ENCODE measurements at places on chromosomes 4 and X.

- no peak for DNase-seq
Measured at GRCh38 chrX:69496183-69496582, 7.9 kb upstream of the NALF2 start.

GRCh38 chr4:2805712-2806389 lies 13.0 kb downstream of the SH3BP2 start:
- DNase-seq = no peak

GRCh38 chr4:110236324-110236723 lies 37.9 kb upstream of the ELOVL6 start:
- no peak for DNase-seq

DNA sequence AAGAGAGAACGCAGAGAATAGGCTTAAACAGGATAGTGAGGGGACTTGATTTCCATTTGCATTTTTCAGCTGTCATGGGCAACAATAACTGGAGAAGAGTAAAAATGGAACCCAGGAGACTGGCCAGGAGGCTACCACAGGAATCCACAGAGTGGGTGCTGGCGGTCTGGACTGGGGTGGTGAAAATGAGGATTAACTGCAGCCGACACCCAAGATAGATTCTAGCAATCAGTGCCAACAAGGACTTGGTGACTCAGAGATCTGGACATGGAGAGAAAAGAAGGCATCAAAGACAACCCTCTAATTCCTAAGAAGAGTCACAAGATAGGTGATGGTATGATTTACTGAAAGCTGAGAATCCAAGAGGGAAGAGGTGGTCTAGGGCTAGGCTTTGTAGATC lies 102.8 kb downstream of the ATP8A1 start:
- DNase-seq = no peak

DNA sequence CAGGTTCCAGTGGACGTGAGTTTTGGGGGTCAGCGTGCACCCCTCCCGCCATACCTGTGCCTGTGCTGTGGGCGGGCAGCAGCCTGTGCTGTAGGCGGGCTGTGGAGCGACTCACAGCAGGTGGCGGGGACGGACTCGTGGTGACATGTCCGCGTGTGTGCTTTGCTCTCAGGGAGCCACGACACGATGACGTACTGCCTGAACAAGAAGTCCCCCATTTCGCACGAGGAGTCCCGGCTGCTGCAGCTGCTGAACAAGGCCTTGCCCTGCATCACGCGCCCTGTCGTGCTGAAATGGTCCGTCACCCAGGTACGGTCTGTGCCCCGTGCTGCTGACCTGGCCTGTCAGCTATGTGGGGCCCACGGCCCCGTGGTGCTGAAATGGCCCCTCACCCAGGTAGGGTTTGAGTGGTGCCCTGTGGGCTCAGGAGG lies 7.4 kb downstream of the PLCXD1 start:
- no peak for DNase-seq

DNA sequence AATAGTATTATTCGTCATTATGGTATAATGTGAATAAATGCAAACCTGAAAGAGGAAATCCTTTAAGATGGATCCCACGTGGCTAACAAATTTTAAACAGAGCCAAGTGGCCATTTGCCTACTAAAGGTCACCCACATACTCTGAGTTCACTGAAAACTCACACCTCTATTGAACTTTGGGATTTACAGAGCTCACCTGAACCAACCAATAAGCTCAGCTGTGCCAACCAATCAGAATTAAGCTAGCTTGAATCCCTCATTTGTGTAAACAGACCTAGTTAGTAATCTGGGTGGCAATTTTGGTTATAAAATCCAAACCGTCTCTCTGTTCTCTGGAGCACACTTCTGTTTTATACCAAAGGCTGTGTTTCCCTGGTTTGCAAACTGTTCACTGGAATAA lies 5.4 kb upstream of the NUDT9 start:
- DNase-seq = no peak

DNA sequence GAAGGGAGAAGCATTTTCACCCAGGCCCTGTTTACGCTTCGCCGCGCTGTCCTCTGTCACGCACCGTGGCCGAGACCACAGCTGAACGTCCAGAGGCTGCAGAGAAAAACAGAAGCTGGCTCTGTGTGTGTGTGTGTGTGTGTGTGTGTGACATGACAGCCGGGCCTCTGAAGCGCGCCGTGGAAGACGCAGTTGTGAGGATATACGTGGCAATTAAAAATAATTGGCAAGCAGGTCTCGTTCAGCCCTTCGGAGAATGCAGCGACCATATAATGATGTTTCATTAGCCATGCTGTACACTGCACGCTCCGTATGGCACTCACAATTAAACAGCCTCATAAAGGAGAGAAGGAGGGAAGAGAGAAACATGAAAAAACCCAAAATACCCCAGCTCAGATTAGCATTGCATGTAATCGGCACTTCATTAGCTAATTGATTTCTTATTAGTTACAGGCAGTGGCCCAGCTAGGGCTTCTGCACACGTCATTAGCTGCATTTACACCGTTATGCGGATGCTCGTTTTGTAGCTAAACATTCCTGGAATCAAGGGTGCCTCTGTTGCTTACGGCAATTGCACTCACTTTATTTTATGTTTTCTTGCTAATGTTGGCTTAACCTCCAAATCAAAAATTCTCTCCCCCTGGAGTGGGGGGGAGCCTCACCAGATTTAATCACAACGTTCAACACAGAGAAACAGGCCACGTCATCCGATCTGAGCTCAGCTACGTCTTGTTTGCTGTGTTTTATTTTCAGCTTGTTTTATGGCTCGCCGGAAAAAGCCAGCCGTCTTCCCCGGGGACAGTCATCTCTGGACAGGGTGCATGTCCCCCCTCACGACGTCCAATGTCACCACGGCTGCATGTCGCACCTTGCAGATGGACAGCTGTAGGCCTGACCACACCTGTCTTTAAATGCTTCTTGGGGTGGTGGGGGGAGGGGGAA lies 74.6 kb upstream of the SHOX start:
- DNase-seq = no peak

GRCh38 chr4:40335525-40335894 lies 377 bp downstream of the CHRNA9 start:
- no peak for DNase-seq

DNA sequence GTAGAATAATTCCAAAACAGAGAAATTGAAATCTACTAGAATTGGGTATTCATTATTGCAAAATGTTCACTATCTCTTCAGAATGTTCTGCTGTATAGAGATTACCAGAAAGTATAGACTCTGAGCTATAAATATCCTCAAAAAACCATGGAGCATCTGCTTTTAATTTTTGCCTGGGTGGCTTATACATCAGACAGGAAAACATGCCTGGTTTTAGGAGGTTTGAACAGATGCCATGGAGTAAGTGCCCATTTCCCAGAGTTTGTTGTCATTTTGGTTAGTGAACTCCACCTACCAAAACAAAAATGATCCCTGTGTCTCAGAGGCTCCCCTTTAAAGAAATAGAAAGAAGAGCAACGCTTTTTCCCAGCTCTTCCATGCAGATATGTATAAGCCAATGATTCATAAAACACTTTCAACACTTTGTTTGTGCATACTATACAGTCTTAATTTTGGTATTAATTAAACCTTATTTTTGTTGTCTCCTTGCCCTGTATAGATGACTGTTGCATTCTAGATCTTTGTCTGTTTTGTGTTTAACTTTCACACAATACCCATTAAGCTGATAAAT lies 68.7 kb downstream of the MEPE start:
- DNase-seq = no peak

- DNase-seq = no peak
Measured at GRCh38 chr4:42152507-42153504, at the start of gene BEND4. BEND4 (minus strand) TSS chr4:42152655; CDS start chr4:42152143, 512 bp downstream.

DNA sequence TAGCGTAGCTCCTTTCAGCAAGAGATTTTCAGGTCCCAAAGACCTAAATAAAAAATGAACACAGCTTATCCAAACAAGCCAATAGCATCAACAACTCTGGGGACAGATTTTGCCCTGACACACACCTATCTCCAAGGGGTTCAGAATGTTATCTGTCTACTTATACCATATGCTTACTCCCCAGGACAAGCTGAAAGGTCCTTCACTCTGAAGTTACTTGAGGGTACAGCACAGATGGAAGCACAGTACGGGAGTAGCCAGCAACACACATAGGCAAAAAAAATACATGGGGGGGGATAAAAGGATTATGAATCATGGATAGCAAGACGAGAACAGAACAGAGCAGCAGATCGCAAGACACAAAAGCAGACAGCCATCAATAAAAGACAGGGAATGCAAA lies 90.7 kb upstream of the MCF2 start:
- DNase-seq = no peak

GRCh38 chr4:24770032-24770584 lies 25.3 kb upstream of the SOD3 start:
- DNase-seq = no peak

GRCh38 chr4:147987252-147987651 lies 255.4 kb downstream of the ARHGAP10 start:
- no peak for DNase-seq

- peak; percentile 81 for DNase-seq
Measured at GRCh38 chr4:123564758-123565346, 168.3 kb downstream of the SPRY1 start.

GRCh38 chrX:103356130-103356798 lies at the start of gene TCEAL9:
TCEAL9 (plus strand) TSS chrX:103356506; CDS start chrX:103357685, 1,179 bp downstream.
- no peak for DNase-seq

DNA sequence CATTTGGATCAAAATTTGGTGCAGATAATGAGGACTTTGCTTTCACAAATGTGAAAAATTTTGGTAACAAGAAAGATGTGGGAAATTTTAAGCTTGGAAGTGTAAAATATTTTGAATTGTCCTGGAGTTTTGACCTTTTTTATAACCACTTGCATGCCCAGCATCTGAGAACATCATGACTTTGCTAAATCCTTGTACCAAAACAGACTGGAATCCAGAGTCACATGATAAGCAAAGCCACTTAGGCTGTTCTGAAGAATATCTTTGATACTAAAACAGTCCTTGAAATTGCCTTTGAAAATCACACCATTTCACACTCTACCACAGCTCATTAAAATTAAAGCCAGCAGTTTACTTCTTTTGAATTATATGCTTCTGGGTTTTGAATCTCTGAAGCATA lies 2.5 kb upstream of the PPM1K start:
- no peak for DNase-seq

GRCh38 chr4:110780538-110780937 lies 157.7 kb upstream of the PITX2 start:
- DNase-seq = no peak

DNA sequence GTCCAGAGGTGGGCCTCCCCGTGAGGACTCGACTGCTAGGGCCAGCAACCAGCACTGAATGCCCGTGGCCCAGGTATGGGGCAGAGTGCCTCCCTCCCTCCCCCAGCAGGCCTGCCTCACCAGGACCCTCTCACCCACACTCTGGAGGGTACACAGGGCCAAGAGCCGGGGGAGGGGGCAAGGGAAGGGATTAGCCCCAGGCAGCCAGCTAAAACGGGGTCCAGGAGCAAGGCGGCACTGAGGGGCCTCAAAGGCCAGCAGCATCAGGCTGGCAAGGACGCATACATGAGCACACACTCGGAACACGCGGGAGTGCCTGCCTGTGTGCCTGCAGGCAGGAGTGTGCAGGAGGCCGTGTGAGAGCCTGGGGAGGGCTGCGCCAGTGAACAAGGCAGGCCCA lies 18.3 kb upstream of the DUSP9 start:
- no peak for DNase-seq

DNA sequence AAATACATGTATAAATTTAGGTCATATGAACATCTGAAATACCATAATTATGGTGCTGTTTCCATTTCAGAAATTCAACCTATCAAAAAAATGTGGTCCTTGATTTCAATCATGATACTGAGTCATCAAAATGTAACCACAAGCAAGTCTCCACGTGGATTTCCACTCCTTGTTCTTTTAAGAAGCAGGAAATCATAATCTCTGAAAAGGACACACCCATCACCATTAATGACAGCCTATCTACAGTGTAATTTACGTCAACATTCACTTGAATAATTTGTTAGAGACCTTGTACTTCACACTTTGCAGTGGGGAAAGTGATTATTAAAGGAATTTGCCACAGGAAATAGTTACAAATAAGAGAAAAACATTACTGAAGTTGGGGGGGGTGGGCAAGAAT lies 17.7 kb upstream of the SLC7A11 start:
- DNase-seq = no peak

- no peak for DNase-seq
Measured at GRCh38 chr4:31741326-31741725, 1021.2 kb downstream of the PCDH7 start.

GRCh38 chrX:12961196-12961718 lies 13.7 kb upstream of the TMSB4X start:
- DNase-seq = no peak

- no peak for DNase-seq
Measured at GRCh38 chr4:76272073-76272472, 20.6 kb downstream of the FAM47E start.

- no peak for DNase-seq
Measured at GRCh38 chr4:7793186-7793585, 146.5 kb downstream of the AFAP1 start.

DNA sequence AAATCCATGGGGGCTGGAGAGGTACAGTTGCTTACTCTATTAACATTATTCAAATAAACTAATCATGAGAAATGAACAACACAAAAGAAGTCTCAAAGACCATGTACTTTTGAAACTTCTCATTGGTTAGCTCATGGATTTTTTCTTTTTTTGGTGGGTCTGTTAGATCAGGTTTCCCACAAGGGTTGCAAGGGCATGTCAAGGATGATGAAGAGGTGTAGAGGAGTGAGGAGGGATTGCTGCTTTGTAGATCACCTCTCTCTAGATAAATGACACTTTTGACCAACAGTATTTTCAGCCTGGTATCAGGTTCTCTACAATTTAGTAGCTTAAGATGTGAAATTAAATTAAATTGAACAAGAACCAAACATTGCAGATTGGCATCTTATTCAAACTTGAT lies 417.9 kb upstream of the AGA start:
- no peak for DNase-seq

DNA sequence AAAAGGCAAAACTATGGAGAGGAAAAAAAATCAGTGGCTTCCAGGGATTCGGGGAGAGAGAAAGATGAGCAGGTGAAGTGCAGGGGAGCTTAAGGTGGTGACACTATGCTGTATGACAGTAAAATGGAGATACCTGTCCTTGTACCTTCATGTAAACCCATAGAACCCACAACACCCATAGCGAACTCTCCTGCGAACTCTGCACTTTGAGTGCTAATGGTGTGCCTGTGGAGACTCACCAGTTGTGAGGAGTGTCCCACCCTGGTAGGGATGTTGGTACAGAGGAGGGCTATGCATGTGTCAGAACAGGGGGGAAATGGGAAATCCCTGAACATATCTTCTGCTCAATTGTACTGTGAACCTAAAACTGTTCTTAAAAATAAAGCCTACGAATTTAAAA lies 42.8 kb downstream of the HMX1 start:
- DNase-seq = no peak

DNA sequence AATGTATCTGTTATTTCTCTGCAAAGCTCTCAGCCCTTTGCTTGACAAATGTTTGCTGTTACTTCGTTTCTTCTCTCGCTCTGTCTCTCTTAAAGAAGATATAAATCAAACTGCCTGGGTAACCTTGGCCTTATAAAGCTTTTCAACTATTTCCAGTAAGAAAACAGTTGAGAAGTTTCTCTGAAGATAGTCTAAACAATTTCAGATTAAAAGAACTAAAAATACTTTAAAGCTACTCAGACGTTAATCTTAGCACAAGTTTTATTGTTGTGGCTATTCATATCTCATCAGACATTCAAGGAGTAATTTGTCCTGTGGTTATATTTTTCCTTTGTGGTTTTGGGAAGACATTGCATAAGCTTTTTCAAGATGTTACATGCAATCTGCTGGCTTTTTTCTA lies 22.6 kb downstream of the HOPX start:
- DNase-seq = no peak
